Stimulated activated CD8-positive, alpha-beta memory T cell treated with anti-CD3 and anti-CD28 coated beads, Interleukin-7, amount 100 ng/mL, for 24 hours (primary cell): ENCODE measurements at places on chromosomes 3 and 15.

GRCh38 chr15:66614456-66614855 lies 48.7 kb upstream of the LCTL start:
- DNase-seq = no peak

GRCh38 chr3:152615681-152616080 lies 219.2 kb upstream of the P2RY1 start:
- DNase-seq = no peak

GRCh38 chr15:36914466-36914865 lies 185.9 kb downstream of the MEIS2 start:
- DNase-seq = no peak

GRCh38 chr15:100959066-100960050 lies 40.2 kb downstream of the LRRK1 start:
- no peak for DNase-seq

DNA sequence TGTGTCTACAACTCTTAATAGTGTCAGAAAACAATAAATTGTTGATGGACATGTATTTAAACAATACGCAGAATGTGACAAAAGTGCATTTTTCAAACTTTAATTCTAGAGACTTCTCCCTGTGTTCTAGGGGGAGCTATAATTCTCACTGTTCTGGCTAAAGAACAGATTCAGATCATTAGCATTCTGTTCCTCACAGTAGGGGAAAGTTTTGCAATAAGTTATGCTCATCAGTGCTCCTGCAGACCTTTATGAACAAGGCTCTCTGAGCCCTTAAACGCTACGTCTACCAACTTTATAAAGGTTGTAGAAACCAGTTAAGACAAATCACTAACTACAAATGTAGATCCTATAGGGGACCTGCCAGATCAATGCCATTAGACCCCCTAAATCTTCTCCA lies 444.2 kb downstream of the SQOR start:
- DNase-seq = no peak
